ENCODE measurements at places on chromosomes 16 and 17. TPM values are rescaled to one million over a fixed set of nuclear protein-coding genes. Genes with fewer than 3 reads are reported as not detected.

- H3K4me1 ChIP-seq = no peaks in the 10 kb centered on the region
- peaks cover 2% of the 10 kb centered on the region for H3K27me3 ChIP-seq
- peaks cover under 1% of the 10 kb centered on the region for H3K36me3 ChIP-seq
- peak; percentile 65 for DNase-seq
Measured at GRCh38 chr16:66948134-66948836, 12.8 kb upstream of the CES3 start.

- no peaks in the 10 kb centered on the region for H3K27me3 ChIP-seq
- H3K4me3 ChIP-seq = no peak overlapping the region
- H3K36me3 ChIP-seq = no peaks in the 10 kb centered on the region
- H3K27ac ChIP-seq = no peak overlapping the region
Measured at GRCh38 chr16:30820952-30821421, 34.0 kb upstream of the ZNF629 start.

DNA sequence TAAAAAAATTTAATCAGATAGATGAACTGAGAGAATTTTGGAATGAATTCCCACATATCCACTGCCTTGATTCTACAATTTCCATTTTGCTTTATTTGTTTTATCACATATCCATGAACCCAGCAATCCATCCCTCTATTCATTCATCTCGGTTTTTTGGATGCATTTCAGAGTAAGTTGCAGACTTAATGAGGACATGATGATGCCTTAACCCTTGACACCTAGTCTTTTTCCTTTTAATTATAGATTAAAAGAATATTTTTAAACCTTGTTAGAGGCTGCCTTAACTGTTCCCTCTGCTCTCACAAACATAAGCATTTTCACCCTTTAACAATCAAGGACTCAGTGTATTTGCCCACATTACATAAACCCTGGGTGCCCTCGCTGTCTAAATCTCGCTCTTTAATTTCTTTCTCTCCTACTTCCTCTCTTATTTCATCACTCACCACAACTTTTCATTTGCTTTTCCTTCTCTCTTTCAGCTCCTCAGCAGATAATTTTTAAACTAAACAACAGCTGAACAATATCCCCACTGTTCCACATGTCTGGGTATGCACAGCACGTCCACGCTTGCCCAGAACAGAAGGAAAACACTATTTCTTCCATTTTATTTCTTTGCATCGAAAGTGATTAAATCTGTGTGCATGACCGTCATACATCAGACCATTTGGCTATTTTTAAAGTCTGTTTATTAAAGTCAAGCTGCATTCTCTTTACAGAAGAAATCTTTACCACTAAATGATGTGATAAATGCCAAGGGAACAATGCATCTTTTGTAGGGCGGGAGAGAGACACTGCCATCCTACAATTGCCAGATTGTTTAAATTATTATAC lies 39.9 kb downstream of the IQCK start:
- DNase-seq = no peak
- no peaks in the 10 kb centered on the region for H3K36me3 ChIP-seq
- no peak overlapping the region for H3K27ac ChIP-seq
- no peaks in the 10 kb centered on the region for H3K4me1 ChIP-seq
- no peaks in the 10 kb centered on the region for H3K27me3 ChIP-seq

DNA sequence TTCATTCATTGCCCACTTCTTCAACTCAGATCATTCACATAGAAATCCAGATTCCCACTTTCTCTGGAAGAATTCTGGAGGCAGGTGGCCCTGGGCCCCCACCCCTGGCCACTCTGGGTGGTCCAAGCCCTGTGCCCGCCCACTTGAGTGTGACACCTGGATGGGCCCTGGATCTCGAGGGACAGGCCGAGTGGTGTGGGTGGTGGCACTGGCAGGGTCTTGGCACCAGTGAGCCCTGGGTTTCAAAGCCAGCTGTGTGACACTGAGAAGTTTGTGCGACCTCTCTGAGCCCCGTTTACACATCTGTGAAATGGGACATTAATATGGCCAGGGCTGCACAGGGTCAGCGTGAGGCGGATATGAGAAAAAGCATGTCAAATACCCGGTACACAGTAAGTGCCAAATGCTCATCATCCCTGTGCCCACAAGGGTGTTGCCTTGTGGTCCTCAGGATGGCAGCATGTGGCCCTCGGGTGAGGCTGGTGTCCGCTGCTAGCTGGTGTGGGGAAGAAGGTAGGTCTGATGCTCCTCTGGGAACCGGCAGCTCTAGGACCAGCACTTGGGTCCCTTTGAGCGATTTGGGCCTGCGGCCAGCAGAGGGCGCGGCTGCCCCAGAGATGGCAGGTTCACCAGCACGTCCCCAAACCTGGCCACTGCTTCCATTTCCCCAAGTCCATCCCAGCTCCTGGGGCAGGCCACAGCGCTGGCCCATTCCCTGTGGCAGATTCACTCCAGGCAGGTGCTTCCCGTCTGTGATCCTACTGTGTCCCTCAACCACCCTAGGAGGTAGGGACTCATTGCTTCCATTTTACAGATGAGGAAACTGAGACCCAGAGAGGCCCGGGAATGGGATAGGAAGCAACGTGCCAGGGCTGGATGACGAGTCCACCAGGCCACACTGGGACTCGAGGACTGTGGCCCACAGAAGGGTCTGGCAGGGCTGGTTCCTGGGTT lies 3.6 kb downstream of the OSGIN1 start:
- no peaks in the 10 kb centered on the region for H3K4me1 ChIP-seq
- H3K4me3 ChIP-seq = no peak overlapping the region
- H3K36me3 ChIP-seq = no peaks in the 10 kb centered on the region

DNA sequence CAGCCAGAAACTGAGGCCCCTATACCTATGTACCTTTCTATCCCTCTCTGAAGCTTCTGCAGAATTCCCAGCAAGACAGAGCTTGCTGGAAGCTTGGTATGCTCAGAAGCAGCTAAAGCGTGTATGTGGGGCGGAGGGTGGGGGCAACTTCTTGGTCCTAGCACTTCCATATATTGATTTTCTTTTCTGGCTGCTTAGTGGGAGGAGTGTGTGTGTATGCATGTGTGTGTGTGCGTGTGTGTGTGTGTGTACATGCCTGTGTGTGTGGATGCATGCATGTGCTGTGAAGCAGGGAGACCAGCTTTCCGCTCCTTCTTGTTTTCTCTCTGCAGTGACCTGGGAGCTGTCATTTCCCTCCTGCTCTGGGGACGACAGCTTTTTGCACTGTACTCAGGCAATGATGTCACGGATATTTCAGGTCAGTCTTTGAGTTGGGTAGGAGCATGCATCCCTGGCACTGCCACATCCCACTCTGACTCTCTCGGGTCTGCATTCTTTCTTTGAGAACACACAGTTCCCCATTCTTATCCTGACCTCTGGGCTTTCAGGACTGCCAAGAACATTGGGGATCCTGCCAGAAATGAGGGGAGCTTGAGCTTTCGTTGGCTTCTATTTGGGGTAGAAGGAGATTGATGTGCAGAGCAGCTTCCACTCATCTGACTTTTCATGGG lies 10.7 kb downstream of the HPR start:
- H3K4me3 ChIP-seq = no peak overlapping the region
- no peaks in the 10 kb centered on the region for H3K27me3 ChIP-seq
- no peaks in the 10 kb centered on the region for H3K36me3 ChIP-seq
- H3K27ac ChIP-seq = no peak overlapping the region
- H3K4me1 ChIP-seq = no peaks in the 10 kb centered on the region

SPN gene
- total RNA-seq = 8.8 TPM

PRAC2 gene
- not detected for total RNA-seq

GINS2 gene
- total RNA-seq = 0.88 TPM

TERB1 gene
- total RNA-seq = 0.19 TPM

OTOA gene
- total RNA-seq = 0.13 TPM

MPP3 gene
- 5.8 TPM for total RNA-seq

Data from kidney (tissue), 22 donors.